ENCODE measurements at places on chromosomes 2 and 18.

- no peak for DNase-seq
Observed at GRCh38 chr2:3082705-3083104, 294.9 kb downstream of the EIPR1 start.

DNA sequence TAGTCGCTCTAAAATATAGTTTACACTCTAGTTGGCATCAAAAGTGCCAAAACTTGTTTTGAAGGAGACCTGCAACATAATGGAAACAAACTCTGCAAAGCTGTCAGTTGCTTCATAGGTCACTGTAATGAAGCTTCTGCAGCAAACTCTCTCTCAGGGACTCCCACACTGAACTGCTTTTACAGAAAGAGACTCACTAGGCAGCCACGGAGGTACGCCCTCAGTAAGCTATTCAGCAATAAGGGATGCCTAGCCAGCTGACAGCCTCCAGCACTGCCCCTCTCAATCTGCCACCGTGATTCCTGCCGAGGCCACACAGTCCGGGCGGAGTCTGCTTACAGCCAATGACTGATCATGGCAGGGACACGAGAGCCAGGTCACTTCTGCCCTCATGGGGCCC, 51.1 kb downstream of the COLEC12 start:
- DNase-seq = no peak

GRCh38 chr2:237952851-237953250, 14.0 kb upstream of the UBE2F start:
- no peak for DNase-seq

DNA sequence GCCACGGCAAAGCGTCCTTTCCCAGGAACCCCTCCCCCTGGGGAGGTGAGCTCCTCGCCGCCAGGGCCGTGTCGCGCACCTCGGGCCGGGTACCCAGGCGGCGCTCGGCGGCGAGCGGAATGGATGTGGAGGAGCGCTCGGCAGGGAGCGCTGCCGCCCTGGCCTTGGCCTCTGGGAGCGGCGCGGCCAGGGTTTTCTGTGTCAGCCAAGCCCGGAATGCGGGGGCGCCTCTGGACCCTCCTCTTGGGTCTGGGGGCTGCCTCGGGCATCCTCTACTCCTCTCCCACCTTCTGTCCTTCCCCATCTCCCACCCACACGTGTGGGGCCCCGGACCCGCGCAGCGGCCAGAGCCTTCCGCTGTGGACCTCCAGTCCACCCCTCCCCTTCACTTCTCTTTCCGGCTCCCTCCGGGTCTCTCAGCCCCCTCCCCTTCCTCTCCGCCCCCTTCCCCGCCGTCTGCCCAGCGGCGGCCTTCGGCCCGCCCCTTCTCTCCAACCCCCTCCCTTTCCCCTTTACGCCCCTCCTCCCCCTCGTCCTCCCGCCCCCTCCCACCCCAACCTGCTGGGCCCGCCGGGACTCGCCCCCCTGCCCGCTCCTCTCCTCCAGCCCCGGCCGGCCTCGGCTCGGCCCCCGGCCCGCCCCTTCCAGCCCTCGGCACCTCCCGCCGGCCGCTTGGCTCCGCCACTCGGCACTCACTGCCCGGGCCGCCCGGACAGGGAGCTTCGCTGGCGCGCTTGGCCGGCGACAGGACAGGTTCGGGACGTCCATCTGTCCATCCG, at the start of gene MERTK:
TSS of gene MERTK (plus strand) at position 684 of the 779 bp plus-strand sequence. CDS start 129 bp downstream, outside the sequence.
- no peak for DNase-seq

DNA sequence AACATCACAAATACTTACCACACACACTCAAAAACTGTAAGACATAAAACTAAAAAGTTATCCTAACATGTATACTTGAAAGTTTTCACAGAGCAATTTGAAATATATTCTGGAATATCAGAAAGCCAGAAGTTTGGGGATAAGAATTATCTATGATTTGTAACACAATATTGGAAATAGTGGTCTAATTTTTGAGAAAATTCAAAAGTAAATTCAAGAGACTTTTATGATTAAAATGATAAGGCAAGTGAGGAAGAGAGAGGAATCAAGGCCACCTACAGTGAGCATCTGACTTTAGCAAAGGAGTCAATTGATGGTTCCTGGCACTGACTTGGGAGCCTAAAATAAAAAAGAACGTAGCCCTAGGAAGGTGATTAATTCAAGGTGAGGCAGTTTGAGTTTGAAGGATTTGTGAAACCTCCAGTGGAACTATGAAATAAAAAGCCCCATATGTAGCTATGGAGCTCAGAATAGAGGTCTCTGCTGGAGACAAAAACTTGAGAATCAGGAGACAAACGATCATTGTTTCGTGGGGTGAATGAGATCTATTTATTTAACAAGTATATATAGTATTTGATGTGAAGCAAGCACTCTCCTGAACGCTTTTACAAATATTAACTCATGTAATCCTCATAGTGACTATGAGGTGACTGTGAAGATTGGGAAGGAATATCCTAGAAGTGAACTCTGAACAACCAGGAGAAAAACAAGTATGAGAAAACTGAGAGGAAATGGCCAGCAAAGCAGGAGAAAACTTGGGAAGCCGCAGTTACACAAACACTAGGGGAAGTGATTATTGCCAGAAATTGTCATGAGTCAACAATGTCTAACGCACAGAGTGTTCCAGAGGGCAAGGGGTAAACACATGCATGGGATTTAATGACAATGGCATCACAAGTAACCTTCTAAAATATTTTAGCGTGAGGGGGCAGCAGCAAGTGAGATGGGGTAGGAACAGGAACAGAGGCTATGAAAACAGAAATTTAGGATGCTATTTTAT, 12.8 kb downstream of the TFPI start:
- no peak for DNase-seq

- no peak for DNase-seq
Observed at GRCh38 chr2:157821519-157822131, 54.5 kb downstream of the ACVR1 start.

DNA sequence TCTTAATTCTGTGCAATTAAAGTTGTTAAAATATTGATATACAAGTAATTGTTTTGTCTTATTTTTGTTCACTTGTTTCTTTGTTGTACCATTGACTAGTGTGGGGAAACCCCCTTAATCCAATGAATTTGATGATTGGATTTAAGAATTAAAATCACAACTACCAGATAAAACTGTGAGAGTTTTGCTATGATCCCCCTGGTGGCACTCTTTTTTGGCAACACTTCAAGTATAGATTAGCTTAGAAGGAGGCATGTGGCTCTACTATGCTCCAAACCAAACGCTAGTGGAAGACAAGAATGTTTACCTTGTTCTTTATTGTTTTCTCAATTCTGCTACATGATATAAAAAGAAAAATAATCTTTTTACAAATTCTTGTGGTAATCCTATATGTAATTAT, 477.8 kb upstream of the ETAA1 start:
- DNase-seq = no peak

- DNase-seq = no peak
Observed at GRCh38 chr2:64854773-64855237, 134.4 kb upstream of the SLC1A4 start.
